ENCODE measurements at places on chromosomes 6 and 20.

- peak; percentile 59 for DNase-seq
Measured at GRCh38 chr6:122033564-122034181, 365.8 kb upstream of the HSF2 start.

- no peak for DNase-seq
Measured at GRCh38 chr6:154247119-154247861, 109.3 kb downstream of the IPCEF1 start.

DNA sequence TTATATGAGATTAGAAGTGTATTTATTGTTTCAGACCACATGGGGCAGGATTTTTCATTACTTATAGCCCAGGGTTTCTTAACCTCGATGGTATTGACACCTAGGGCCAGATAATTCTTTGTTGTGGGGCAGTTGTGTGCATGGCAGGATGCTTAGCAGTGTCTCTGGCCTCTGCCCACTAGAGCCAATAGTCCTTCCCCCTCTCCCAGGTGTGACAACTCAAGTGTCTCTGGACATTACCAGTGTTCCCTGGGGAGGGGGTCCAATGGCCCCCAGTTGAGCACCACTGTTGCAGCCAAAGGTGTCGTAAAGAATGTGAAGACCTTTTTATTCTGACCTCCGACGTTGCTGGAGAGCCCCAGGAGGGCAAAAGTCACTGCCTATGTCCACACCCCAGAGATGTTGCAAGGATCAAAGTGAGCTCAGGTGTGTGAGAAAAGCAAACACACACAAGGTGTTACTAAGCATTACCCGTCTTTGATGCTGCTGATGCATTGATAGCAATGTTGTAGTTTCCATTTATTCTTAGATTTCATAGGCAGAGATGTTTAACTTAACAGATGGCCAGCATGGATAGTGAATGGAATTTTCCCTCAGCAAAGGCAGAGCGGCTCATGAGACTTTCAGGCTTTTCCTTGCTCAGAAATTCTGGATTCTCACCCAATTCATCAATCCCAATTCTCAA, 22.2 kb downstream of the BANF2 start:
- DNase-seq: no peak

- no peak for DNase-seq
Measured at GRCh38 chr6:108940741-108941140, 92.5 kb downstream of the ARMC2 start.

GRCh38 chr6:148800536-148800935, 53.7 kb downstream of the UST start:
- DNase-seq: no peak

- no peak for DNase-seq
Measured at GRCh38 chr6:6803180-6803977, 214.9 kb downstream of the LY86 start.

- DNase-seq: no peak
Measured at GRCh38 chr6:149319422-149319821, 1.9 kb downstream of the TAB2 start.

DNA sequence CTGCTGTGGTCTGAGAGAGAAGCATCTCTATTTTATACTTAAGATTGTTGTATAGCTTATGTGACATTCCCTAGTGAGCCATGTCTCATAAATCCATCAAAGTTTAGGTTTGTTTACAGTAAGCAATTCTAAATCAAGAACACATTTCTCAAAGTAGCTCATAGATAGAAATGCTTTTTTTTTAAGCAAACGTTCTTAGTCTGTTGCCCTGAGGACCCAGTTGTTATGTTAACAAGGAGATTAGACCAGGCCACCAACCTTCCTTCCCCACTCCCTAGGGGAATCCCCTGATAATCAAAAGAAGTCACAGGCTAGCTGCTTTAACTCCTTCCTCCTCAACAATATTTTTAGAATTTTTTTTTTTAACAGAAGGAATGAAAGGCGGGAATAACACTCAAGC, 169.0 kb downstream of the FUT9 start:
- no peak for DNase-seq

All from RPMI7951 (cell line).